ENCODE measurements at places on chromosomes 1 and 21.

- no peak for DNase-seq
Observed at GRCh38 chr1:42035205-42035829, 116.6 kb upstream of the HIVEP3 start.

DNA sequence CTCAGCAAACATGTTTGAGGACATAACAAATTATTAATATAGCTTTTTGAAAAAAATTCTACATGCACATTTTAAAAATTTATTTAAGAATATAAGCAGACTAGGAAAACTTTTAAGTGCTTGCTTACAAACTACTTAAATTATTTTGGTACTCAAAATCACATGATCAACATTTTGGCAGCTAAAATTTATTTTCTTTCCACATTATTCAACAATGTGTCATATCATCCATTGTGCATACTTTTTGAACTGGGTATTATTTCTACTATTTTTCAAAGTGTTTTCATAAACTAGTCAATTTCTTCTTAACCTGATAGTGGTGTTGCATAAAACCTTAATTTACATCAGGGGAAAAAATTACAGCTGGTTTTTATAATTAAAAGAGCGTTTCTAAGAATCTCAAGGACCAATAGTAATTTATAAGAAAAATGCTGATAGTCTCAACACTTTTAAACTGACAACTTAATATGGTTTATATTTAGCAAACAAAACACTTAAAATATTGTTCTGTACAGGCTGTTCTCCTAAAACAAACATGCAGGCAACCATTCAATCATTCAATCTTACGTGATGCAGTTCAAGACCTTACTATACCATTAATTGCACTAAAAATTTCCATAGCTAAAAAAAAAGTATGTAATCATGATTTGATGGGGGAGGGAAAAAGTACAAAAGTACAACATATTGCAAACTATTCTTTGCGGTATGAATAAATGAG is 105.0 kb downstream of the GPATCH2 start:
- no peak for DNase-seq

GRCh38 chr1:2100780-2101108 is 50.5 kb downstream of the PRKCZ start:
- no peak for DNase-seq

DNA sequence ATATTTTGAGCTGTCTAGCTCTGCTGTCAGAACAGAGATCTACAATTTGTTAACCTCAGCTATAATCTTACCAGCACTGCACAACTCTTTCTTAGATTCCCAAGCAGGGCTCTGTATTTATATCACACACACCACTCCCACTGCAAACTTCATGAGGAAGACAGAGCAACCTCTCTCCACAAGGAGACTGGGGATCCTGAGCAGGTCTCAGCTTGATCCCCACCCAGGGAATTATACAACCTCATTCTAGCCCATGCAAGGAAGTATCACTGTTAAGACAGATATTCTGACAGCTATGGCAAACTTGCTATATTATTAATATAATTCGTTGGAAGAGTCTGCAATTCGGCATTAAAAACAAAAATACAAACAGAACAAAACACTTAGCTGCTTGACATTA is 40.4 kb downstream of the EGLN1 start:
- DNase-seq, result no peak

DNA sequence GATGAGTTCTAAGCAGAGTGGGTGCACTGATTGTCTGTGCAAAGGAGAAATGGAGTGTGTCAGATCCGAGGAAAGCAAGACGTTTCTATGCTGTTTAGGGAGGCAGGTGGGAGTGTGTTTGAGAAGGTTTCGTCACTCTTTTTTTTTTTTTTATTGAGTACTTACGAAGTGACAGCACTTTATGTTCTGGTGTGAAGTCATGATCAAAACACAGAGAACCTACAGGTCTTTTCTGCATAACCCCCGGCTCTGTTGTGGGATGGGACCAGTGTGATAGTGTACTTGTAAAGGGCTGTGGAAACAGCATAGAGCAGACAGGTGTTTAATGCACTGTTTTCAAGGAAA is 26.7 kb downstream of the MIA3 start:
- DNase-seq, result no peak

GRCh38 chr1:56255516-56256152 is 323.7 kb downstream of the PLPP3 start:
- no peak for DNase-seq

DNA sequence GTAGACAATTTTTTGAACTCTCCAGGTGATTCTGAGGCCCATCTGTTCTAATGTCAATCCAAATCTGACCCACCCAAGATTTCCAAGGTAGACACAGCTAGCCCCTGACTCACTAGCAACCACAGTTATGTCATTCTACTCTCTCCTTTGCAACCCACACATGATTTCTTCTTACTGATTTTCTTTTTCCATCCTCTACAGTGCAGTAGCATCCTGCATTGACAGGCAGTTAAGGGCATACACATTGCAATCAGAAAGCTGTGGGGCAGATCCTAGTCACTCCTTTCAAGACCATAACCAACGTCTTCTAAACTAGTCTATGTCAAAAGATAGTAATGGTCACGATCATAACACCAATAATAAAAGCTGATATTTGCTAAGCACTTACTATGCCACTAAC is 54.2 kb downstream of the JAK1 start:
- DNase-seq, result no peak

DNA sequence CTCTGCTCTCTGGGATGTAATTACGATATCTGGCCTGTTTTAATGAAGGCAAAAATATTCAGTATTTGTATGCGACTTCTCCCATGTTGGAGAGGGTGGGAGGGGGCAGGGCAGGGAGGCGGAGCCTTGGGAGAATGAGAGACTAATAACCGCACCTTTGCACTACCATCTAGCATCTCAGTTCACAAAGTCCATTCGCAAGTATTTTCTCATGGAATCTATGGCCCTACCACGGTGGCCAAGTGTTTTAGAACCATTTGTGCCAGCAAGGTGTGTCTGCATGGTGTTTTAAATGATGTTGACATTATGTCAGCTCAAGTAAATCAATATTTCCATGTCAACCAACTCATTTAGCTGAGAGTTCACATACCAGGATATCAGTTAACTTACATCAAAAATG is 14.3 kb upstream of the BLACAT1 start:
- no peak for DNase-seq

DNA sequence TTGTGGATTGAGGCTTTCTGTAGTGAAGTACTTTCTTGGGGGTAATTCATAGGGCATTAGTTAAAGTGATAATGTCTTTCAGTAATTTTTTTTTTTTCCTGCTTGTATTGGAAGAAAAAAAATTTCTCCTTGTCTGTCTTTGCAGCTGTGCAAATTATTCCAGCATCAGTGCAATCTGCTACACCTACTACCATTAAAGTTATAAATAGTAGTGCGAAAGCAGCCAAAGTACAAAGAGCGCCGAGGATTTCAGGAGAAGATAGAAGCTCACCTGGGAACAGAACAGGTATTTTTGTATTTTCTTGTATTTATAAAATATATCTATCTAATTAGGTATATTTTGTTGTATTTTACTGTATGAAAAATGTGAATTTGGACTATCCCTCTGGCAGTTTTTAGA is 29.3 kb downstream of the GABPA start:
- no peak for DNase-seq
